ENCODE measurements at places on chromosomes 1 and 21.

DNA sequence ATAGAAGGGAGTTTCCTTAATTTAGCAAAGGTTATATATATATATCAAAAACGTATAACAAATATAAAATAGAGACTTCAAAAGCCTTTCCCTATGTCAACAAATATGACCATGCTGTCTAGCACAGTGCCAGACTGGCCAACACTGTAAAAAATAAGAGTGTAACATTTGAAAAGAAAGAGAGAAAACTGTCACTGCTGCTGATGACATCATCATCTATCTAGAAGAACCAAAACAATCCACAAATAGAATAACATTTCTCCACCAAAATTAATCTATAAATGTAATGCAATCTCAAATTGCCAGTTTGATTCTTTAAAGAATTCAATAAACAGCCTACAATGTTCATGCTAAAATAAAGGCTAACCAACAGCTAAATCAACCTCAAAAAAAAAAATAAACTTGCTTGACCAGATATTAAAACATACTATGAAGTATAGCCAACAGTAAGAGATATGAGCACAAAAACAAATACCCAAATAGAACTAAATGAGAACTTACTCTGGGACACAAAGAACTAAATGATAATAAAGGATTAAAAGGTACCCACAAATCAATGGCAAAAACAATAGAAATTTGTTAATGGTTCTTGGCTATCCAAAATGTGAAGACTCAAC is 50.2 kb downstream of the ENAH start:
- no peak for DNase-seq

- no peak for DNase-seq
These were observed 69.0 kb downstream of the VWA5B1 start for GRCh38 chr1:20359451-20360330.

GRCh38 chr1:99334991-99335390 is 70.7 kb downstream of the PLPPR4 start:
- DNase-seq: no peak

DNA sequence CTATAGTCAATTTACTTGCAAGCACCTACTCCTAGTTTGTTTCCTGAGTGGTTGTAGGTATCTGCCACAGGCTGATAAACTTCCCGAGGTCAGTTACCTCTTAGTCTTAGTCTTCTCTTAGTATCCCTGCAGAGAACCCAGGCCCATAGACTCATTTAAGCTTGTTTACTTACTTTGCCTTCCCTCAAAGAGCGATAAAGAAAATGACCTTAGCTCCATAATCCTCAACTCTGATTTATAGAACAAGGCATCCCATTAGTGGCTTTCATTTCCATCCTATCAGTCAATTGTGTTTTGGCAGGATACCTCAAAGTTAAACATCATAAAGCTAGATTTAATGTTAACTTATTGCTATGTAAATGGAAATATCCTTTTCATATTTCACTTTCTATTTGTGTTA is 119.7 kb downstream of the UCHL5 start:
- DNase-seq: no peak

DNA sequence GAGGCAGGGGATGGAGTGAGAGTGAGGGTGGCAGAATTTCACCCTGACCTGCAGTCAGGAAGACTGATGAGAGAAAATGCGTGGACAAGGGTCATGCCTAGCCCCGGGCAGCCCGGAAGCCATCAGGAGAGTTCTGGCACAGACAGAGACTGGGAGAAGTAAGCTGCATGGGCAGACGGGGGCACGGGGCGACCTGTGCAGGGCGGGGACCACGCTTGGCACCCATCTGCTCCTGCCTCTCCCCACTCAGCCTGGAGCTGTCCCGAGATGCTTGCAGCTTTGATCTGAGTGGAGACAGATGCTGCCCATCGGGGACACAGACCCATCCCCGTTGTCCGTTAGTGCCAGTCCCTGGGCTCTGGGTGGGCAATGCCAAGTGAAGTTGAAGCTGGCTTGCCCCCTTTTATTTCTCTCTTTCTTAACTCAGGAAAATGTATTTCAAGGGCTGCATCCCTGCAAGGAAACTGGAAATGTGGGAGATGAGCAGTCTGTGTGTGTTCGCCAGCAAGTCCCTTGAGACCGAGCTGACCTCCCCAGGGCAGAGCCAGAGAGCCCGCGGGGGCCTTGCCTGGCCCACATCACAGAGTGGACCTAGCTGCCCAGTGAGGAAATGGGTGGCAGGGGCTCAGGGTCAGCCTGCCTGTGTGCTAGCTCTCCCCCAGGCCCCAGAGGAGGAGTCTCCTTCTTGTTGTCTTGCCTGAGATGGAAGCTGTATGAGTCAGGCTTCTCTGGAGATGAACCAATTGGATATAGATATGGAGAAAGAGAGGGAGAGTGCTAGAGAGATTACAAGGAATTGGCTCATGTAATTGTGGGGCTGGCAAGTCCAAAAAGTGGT is 121.3 kb upstream of the C1orf174 start:
- no peak for DNase-seq
